CD4-positive, alpha-beta T cell treated with Interleukin-2 at 100 ng/mL for 4 hours (primary cell): ENCODE measurements at places on chromosomes 3 and 15.

- no peak for DNase-seq
Observed at GRCh38 chr3:79011821-79012529, 755.8 kb downstream of the ROBO1 start.

DNA sequence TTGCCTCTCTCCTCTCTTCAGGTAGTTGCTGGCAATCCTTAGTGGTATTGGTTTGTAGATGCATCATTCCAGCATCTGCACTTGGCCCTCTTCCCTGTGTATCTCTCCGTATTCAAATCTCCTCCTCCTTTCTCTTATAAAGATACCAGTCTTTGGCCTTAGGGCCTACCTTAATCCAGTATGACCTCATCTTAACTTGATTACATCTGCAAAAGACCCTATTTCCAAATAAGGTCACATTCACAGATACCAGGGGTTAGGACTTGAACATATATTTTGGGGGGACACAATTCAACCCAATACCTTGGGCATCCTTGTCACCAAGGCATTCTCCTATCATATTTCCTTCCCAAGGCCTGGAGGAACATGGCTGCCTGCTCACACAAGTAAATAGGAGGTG, 22.0 kb upstream of the ABHD2 start:
- DNase-seq: no peak

DNA sequence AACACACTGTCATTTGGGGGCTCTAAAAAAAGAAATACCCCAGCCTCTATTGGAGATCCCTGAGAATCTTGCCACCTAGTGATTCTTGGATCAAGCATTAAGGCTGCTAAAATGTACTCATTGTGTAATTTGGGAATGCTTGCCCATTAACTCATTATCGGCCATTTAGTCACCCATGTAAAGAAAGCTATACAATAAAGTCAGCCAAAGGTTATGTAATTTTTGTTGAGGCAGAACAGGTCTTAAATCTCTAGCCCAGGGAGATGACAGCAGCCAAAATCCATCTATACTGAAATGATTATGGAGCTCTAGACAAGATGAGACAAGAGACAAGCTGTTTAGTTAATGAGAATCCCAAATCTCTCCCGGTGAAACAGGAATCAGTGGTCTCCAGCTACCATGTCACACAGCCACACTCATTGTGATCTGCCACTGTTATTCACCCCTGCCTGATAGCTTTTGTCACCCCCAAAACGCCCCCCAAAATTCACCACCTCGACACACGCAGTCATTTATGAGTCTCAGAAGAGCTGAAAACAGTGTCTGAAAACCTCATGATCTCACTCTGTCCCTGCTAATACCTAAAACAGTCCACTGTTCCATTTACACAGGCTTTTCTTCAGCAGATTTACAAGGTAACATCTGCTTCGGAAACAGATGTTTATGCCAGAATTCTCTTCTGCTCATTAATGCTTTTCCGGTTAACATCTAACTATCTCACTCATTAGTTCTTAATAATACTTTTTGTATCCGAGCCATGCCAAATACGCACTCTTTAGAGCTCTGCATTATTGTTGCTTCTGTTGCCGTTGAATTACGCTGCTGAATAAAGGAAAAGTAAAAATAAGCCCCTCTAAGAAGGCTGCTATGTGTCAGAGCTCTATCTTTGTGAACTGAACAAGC, 138.5 kb downstream of the RORA start:
- DNase-seq: no peak

DNA sequence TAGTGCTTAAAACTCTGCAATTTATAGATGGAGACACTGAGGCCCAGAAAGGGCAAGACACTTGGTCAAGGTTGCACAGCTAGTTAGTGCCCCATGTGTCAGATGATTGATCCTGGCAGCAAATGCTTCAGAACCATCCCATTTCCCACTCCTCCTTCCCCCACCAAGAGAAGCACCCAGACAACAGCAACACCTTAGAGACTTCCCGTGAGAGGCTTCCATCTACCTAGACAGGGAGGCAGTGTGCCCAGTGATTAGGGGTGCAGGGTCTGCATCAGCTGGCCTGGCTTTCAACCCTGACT, 77.6 kb downstream of the CORO2B start:
- no peak for DNase-seq

GRCh38 chr3:117409701-117410459, 700.3 kb downstream of the TUSC7 start:
- DNase-seq: no peak

DNA sequence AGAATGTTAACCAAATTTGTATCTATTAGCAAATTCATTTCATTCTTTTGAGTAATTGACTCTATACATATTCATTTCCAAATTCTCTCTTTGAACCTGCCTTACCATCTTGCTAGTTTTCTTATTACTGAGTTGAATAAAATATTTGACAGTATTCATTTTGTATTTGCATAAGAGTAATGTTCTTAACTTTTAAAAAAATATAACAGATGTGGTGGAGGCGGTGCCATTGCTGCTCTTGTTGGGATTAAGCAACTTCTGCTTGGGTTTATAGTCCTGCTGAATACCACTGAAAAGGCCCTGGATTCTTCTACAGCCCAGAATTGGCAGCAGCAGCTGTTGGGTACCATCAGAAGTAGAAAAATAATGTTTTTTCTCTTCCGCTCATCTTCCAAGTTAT, 148.9 kb upstream of the PEX5L start:
- no peak for DNase-seq
